ENCODE measurements at places on chromosomes 3 and 15.

GRCh38 chr3:189953551-189953950, 167.1 kb downstream of the P3H2 start:
- no peak for DNase-seq

- DNase-seq: no peak
Observed at GRCh38 chr3:79202471-79203143, 565.2 kb downstream of the ROBO1 start.

GRCh38 chr15:51185213-51186159, 90.8 kb upstream of the TNFAIP8L3 start:
- DNase-seq: no peak

DNA sequence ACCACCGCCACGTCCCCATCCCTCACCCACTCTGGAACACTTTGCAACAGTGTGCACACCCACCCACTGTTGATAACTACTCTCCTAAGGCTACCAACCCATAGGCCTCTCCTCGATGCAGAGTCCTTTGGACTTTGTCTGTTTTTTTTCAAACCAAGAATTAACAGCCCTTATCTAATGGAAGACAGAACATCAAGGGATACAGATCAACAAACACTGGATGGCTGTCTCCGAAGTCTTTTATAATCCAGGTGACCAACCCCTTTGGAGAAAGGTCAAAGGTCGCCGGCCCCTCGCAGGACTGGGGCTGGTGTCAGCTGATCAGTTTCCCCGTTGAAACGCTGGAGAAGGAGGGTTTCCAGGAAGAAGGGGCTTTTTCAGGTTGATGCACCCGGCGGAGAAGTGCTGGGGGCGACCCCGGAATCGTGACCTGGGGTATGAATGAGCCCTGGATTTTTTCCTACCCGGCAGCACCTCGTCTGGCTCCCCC, 532 bp downstream of the B4GALT4 start:
- DNase-seq: no peak

DNA sequence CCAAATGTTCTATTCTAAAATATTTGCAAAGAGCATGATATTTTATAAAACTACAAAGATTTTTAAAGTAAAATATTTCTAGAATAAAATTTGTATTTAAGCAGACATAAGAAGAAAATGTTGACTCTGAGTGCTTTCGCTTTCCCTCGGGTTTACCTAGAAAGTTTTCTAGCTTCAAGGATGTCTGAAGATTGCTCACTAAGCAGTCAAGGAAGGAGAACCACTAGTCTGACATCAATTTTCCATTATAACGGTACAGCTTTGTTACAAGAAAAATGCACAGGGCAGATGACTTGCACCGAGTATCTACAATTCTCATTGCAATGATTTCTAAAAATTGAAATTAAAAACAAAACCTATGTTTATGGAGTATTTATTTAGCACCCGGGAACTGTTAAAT, 14.2 kb downstream of the GPR15 start:
- DNase-seq: no peak

- no peak for DNase-seq
Observed at GRCh38 chr15:76330080-76330680, 6.4 kb upstream of the ISL2 start.

- no peak for DNase-seq
Observed at GRCh38 chr3:14397940-14398796, 4.2 kb upstream of the SLC6A6 start.

- no peak for DNase-seq
Observed at GRCh38 chr15:49978121-49978520, 140.9 kb downstream of the ATP8B4 start.

DNA sequence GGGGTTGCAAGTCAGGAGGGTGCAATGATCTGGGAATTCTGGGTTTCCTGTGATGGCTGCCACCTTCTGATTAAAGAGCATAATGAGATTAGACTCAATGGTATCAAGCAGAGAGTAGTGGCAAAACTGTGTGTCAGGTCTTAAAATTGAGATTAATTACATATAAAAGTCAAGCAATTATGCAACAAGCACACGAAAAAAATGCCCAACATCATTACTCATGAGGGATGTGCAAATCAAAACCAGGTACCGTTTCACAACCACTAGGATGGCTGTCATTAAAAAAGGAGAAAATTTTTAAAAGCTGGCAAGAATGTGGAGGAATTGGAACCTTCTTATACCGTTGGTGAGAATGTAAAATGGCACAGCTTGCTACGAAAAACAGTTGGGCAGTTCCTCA, 205.0 kb downstream of the OSBPL10 start:
- DNase-seq: no peak
